ENCODE measurements at places on chromosomes 1 and 21. TPM values are rescaled to one million over a fixed set of nuclear protein-coding genes. Genes with fewer than 3 reads are reported as not detected.
A peak's percentile ranks its signal among the peaks of the same experiment; 100 is the strongest.

GRCh38 chr1:235945775-235946570 lies 79.3 kb upstream of the LYST start:
- DNase-seq, result no peak

GRCh38 chr1:211487672-211488208 lies 4.2 kb downstream of the RD3 start:
- no peak for DNase-seq

GRCh38 chr21:28272272-28272992 lies 720.2 kb downstream of the LTN1 start:
- peak; percentile 11 for DNase-seq

- peak; percentile 60 for DNase-seq
Measured at GRCh38 chr1:88104236-88104635, 579.8 kb upstream of the PKN2 start.

The LAMB3 gene
- total RNA-seq, result 6.8 TPM

DNA sequence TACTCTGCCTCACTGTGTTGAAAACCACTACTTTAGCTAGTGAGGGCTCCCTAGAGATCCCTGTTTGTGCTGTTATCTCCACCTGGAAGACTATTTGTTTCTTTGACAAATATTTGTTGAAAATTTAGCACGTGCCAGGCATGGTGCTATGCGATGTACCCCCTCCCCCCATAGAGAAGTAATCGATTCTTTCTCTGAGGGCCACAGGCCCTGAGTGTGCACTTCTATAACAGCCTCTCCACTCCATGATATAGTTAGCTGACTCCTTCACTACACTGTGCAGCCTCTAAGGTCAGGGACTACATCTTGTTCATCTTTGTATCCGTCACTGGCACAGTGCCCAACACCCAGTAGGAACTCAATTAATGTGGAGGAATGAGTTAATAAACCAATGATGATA lies 17.3 kb upstream of the RBM15 start:
- no peak for DNase-seq

The OVAAL gene
- total RNA-seq, result not detected

DNA sequence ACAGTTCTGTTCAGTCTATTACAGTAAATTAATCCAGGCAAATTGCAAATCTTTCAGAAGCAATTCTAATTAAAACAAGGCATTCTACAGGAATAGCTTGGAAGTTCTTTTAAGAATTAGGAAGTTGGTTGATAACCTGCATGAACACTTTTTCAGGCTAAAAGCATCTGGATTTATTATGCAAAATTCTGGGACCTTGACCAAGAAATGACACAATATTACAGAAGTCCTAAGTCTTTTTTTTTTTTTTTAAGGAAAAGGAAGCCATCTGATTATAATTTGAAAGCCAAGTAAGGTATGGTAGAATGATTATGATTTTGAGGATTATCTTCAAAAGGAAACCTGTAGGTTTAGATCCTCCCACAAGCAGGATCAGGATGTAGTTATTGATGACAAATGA lies 74.7 kb upstream of the KCNK2 start:
- peak; percentile 59 for DNase-seq

DNA sequence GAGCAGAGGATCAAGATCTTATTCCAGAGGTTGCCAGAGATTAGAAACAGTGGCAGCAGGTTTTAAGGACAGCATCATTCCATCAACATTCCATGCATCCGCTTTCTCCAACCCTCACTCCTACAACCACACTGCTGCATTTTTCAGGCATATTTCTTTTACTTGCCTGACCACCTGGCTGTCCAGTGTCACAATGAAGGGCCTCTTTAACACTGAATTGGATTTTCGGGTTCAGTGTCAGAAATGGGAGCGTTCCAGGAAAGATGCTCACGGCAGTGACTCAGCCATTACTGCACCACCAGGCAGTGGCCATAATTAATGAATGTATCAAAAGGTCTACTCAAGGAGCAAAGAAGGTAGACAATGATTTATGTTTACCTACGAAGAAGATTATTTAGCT lies 200.4 kb upstream of the ESRRG start:
- DNase-seq, result no peak

- no peak for DNase-seq
Measured at GRCh38 chr1:179014123-179014522, 11.6 kb upstream of the FAM20B start.

DNA sequence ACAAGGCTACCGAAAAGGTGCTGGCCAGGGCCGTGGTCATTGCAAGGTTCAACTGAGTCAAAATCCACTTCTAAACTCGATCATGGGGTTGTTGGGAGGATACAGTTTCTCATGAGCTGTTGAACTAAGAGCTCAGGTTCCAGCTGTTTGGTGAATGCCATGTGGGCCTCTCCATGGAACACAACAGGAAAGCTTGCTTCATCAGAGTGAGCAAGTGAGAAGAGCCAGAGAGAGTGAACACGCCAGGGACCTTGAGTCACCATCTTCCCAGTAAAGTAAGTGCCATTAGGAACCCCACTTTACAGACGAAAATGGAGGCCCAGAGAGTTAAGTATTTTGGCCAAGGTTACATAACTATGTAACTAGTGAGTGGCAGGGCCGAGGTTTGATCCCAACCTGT lies 475.1 kb upstream of the VAMP3 start:
- peak; percentile 45 for DNase-seq

DNA sequence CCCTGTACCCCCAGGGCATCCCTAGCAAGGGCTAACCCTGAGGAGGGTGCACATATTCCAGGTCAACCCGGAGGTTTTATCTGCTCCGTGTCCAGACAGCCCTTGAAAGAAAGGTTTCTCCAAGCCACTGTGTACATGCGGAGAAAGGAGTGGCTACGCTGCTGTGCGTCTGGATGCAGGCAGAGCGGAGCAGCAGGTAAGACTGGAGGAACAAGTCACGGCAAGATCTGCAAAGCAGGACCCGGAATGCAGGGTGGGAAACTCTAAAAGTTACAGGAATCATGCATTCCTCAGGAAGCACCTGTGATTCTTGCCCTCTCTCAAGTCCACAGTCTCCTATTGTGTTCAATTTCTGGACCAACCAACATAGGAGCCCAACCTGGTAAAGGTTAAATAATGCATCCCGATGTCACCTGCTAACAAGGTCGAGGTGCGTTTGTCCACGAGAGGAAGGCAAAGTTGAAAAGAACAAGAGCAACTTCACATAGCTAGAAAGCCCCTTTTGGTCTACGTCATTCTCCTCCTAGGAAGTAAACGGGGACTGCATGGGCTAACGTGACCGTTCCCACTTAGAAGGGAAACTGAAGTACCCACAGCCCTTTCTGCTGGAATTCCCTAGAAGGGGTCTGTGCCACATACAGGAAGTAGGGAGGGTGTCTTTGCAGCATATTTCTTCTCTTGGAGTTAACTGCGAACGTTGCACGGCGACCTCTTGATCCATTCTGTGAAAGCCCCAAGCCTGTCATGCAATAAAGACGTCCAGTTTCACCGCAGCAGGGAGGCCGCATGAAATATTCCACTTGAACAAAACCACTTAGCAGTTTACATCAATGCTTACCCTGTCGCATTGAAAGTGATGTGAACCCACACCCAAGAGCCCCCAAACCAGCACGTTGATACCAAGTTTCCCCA lies 5.8 kb downstream of the TIAM1 start:
- no peak for DNase-seq

- no peak for DNase-seq
Measured at GRCh38 chr1:214505134-214505533, 46.3 kb downstream of the PTPN14 start.

The IL10 gene
- total RNA-seq, result not detected

The PADI4 gene
- total RNA-seq, result not detected

GRCh38 chr1:25795946-25796810 lies 3.8 kb upstream of the SELENON start:
- no peak for DNase-seq

The CDC14A gene
- total RNA-seq, result 1.5 TPM

The TFB2M gene
- total RNA-seq, result 20.6 TPM

DNA sequence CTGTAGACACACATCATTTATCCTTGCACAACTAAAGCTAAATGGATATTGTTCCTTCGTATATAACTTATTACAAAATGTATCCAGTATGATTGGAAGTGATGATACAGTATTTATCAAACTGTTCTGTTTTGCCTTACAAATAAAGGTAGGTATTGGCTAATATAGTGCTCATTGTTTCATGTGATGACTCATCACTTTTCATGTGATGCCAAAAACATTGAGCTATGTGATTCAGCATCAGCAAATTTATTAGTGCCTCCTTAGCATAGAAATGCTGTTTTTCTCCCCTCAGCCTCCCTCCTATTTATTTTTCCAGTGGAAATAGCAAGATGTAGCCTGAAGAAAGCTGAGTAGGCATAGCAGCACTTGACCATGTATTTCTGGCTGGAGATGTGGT lies 228.6 kb upstream of the LYPLAL1 start:
- DNase-seq, result peak; percentile 51

The ASAP3 gene
- 27.3 TPM for total RNA-seq

DNA sequence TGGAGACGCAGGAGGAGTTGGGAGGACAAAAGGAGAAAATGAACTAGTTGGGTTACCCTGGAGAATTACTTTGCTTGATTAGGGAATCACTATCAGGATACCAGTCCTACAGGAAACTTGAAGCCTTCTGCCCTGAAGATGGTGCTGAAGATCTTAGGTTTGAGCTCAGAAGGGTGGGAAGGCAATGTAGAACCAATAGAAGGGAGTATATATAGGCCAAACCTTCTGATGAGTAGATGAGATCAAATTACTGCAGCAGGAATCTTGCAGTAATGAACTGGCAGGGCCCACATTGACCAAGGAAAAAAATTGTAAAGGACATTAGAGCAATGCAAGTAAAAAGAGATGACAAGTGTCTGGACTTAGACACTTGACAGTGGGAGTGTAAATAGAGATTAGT lies 116.3 kb upstream of the CACYBP start:
- peak; percentile 23 for DNase-seq

DNA sequence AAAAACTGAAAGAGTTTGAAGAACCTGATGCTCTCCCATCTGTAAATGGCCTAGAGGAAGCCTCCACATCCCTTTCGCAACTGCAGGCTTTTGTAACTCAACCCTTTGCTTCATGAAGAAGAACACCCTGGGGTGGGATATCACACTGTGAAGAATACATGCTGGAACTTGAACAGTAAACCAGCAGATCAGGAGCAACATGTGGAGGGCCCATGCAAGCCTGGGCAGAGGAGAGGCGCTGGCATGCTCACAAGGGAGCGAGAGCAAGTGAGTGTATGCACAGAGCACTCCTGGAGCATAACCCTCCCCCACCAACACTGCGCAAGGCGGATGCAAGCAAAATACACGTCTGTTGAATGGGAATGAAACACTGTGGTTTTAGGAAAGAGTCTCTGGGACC lies 24.6 kb upstream of the SPAG17 start:
- DNase-seq, result no peak

The AGMAT gene
- 2.2 TPM for total RNA-seq

GRCh38 chr21:33244082-33244778 lies 14.5 kb downstream of the IFNAR2 start:
- no peak for DNase-seq

- peak; percentile 17 for DNase-seq
Measured at GRCh38 chr1:215863796-215864195, 296.7 kb downstream of the KCTD3 start.

DNA sequence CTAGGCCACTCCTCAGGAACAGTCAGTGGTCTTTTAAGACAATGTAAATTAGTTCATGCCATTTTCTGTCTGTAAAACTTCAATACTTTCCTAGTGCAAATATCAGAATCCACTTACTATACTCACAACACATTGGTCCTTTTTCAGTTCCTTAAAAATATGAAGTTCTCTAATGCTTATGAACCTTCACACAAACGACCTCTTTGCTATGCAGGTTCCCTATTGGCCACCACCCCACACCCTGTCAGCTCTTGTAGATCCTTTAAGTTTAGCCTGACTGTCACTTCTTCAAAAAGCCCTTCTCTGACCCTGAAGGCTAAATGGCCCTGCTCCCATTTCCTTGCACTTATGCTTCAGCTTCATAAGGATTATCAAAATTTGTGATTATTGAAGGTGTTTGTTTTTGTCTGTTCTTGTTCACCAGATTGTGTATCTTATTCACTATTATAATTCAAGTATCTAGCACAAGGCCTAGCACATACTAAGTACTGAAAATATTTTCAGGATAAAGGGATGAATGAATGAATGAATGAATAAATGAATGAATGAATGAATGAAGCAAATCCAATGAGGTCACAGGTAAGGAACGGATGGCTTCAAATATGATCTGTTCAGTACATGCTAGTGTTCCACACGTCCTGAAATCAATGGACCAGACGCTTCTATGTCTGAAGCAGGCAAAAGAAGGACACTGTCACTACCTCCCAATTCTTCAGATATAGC lies 373.9 kb downstream of the VAV3 start:
- no peak for DNase-seq

GRCh38 chr1:67491280-67491679 lies 61.1 kb upstream of the SERBP1 start:
- no peak for DNase-seq

The FAM177B gene
- not detected for total RNA-seq

- peak; percentile 46 for DNase-seq
Measured at GRCh38 chr1:28927648-28928313, 13.4 kb downstream of the EPB41 start.

The MR1 gene
- total RNA-seq, result 25.2 TPM

DNA sequence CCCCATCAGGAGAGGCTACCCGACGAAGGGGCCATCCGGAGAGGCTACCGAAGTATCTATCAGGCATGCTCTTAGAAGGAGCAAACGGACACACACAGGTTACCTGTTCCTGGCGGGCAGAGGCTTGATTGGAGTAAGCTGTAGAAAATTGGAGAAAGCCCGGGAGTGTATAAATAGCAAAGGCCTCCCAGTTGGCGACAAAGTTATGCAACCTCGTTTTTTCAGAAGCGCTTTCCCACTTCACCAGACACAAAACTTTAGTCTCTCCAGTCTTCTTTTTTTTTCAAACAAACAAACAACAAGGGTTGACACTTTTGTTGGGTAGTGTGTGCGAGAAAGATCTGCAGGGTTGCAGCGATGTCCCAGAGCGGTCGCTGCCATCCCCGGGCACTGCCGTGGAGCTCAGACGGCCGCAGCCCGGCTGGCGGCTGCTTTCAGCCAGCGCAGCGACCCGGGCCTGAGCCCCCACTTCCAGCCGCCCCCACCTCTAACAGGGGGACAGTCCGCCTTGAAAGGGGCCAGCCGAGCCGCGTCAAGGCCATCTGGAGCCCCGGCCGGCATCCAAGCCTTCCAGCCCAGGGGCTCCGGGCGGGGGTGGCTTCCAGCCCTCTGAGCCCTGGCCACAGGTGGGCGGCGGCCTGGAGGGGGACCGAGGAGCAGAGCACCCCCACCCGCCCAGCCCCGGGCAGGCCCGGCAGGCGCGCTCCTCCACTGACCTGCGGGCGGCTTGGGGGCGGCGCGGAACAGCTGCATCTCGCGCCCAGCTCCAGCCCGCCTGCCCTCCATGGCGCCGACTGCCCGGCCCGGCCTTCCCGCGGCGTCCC lies 616 bp downstream of the MCOLN3 start:
- peak; percentile 54 for DNase-seq

GRCh38 chr1:97560714-97561113 lies 360.1 kb downstream of the DPYD start:
- DNase-seq, result no peak

GRCh38 chr1:77421504-77422233 lies 139.8 kb downstream of the AK5 start:
- DNase-seq, result no peak

GRCh38 chr1:220817907-220818306 lies 31.2 kb downstream of the MTARC1 start:
- peak; percentile 64 for DNase-seq

The NTNG1 gene
- total RNA-seq, result 14.7 TPM
